ENCODE measurements at places on chromosomes 1 and 21.

GRCh38 chr1:168893359-168893801 lies 164.4 kb upstream of the DPT start:
- no peak for DNase-seq

GRCh38 chr21:32916522-32917099 lies 109.1 kb upstream of the OLIG2 start:
- DNase-seq: peak; percentile 19

GRCh38 chr1:175314300-175314699 lies 121.7 kb upstream of the KIAA0040 start:
- no peak for DNase-seq

GRCh38 chr1:160256396-160257046 lies 5.8 kb downstream of the DCAF8 start:
- peak; percentile 18 for DNase-seq

- no peak for DNase-seq
Observed at GRCh38 chr1:174352883-174353608, 94.7 kb upstream of the GPR52 start.

DNA sequence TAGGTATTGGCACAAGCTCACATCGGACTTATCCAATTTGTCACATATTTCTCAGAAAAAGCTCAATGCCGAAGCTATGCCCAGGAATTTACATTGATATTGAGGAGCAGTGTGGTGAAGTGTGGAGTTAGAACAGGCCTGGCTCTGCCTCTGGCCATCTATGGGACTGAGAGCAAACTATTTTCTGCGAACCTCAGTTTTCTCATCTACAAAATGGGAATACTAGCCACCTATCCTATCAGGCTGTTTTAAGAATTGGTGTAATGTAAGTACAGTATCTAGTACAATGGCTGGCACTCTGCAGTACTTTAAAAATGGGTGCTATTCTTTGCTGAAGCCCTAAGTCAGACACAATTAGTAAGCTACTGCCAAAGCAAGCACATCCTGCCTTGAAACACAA lies 47.2 kb downstream of the ARHGEF11 start:
- no peak for DNase-seq

DNA sequence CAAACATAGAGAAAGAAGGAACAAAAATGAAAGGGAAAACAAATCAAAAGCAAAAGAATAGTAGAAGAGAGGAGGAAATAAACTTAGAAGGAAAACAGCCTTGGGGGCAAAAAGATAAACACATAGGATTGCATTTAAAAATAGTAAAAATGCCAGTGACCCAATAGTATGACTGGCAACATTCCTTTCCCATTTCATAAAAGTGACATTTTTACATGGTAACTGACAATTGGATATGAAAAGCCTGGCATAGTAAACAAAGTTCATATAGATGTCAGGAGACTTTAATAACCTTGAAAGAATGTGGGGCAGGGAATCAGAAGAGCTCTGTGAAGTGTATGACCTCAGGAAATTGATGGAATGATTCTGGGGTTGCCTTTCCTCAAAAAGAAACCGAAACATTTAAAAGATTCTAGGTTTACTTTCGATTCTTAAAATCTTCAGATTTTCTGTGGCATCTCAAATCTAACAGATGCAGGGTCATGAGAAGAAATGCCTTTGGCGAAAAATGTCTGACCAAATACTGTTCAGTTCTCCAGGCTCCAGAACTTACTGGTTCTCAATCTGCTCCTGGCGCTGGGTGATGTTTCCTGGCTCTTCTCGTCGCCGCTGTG lies 33.7 kb downstream of the SPTA1 start:
- DNase-seq: no peak

DNA sequence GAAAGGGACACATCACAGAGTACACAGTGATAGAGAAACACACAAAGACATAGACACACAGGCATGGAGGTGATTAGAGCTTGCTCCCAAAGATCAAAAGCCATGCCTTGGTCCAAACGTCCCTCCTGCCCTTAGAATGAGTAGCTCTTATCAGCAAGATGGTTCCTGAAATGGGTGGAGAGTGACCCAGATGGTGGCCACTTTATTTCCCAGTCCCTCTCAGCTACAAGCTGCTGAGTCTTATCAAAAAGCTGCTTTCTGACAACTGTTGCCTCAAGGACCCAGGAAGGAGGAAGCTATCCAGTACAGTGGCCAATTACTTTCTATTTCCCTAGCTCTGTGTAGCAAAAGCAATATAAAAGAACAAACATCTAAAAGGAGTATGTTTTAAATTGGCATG lies 7.7 kb upstream of the CLCA1 start:
- DNase-seq: no peak

DNA sequence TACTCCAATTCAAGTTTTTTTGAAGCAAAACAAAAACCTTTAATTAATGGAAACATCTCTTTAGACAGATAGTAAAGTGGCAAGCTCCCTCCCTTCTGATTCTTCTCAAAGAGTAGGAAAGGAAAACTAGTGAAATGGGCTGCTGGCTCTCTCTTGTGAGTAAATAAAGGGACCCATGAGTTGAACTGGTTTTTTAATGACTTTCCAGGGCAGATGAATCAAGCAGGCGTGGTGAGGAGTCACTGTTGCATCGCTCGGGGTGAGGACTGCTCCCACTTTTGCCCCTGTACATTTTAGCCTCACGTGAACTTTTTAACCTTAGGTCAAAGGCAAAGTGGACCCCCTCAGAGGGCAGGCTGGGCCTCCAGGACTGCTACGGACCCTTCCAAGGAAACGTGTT lies 64.8 kb downstream of the ABCA4 start:
- no peak for DNase-seq

DNA sequence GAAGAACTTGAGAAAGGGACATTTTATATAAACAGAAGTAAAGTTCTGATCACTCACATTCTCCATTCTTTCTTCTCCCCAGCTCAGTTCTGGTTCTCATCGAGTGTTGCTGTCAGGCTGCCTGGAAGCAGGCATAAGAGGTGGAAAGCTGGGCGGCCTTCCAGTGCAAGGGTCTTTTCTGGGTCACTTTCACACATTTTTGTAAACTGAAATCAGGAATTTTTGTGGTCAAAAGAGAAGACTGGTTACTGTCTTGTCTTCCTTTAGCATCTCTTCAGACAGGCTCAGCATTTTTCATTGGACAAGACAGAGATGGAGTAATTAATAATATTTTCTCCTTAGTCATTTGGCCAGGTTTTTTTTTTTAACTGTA lies 93.7 kb downstream of the CTH start:
- DNase-seq: peak; percentile 47

DNA sequence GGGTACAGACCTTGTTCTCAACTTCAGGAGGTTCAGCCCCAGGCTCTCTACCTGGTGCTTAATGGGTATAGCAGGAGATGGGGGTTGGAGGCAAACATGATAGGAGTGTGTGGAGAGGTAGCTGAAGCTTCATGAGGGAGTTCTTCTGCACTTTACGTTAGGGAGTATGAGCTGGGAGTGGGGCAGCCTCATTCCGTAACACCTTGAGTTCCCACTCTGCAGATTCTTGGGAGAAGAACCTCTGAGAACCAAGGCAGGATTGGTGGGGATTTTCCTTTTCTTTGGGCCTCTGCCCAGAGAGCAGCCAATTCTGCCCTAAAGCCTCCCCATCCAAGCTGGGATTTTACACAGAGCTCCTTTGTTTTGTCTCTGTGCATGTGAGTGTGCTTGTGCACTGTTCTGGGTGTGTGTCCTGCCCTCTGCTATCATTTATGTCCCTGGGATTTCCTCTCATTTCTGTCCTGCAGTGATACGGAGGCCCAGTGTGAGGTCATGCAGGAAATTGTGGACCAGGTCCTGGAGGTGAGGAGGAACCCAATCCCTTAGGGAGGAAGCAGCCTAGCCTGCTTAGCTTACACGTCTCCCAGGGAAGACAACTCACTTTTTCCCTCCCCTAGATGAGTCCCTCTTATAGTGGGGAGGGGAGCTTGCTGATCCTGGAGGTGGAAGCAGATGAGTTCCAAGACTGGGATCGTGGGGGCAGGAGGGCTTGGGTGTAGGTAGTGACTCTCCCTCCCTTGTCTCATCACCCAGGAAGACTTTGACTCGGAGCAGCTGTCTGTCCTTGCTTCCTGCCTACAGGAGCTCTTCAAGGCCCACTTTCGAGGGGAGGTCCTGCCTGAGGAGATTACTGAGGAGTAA lies 11.6 kb upstream of the SLC27A3 start:
- DNase-seq: no peak

GRCh38 chr1:187952446-187952845 lies 1123.7 kb downstream of the PLA2G4A start:
- no peak for DNase-seq

- DNase-seq: no peak
Observed at GRCh38 chr1:246519514-246519913, 12.4 kb upstream of the SMYD3 start.

DNA sequence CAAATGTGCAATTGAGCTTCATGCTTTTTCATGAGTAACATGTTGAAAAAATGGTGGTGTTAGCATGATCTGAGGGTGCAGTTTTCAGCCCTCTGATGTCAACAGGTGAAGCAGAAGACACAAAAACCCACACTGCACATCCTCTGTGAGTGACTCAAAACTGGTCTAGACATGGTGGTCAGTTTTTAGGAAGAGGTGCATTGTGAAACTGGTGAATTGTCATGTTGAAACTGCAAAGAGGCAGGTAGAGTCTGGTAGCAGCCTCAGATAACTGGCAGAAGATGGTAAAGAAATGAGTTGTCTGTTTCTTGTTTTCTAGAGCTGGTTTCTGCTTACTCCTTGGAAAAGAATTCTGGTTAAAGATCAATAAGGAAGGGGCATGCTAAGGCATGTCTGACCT lies 97.3 kb upstream of the HMCN1 start:
- no peak for DNase-seq

DNA sequence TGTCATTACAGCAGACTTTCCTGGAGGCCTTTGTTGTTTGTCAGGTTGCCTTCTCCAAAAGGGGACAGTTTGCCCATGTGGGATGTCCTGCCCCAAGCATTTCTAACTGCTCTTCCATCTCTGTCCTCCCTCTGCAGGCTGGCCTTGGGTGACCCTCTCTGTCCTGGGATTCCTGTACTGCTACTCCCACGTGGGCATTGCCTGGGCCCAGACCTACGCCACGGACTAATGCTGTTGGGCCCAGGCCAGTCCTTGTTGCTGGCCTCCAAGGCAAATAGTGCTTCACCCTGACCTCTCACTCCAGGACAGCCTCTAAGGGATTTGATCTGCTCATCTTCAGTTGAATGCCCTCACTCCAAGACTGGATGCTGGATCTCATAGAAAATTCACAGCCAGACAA lies 345.4 kb downstream of the HHAT start:
- no peak for DNase-seq

DNA sequence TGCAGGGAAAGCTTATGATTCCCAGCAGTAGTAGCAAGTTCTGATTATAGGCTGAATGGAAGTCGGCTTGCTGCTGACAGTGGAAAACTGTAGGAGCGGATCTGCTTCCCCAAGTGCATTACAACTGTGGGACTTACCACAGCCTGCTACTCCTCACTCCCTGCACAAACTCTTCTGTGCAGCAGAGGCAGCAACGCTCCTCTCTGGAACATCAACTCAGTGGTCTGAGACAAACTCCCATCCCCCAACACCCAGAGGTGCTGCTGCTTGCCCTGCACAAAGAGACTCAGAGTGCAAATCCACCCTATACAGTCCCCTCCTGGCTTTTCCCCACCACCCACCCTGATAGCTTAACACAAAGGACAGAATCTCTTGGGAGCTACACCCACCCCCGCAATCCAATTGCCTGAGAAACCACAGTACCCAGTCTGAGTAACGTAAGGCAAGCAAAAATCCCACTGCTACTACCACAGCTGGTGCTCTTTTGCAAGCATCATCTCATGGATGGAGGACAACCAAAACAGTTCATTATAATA lies 1455.2 kb downstream of the AMY1C start:
- DNase-seq: no peak

- DNase-seq: no peak
Observed at GRCh38 chr1:171455967-171456366, 29.4 kb upstream of the PRRC2C start.

DNA sequence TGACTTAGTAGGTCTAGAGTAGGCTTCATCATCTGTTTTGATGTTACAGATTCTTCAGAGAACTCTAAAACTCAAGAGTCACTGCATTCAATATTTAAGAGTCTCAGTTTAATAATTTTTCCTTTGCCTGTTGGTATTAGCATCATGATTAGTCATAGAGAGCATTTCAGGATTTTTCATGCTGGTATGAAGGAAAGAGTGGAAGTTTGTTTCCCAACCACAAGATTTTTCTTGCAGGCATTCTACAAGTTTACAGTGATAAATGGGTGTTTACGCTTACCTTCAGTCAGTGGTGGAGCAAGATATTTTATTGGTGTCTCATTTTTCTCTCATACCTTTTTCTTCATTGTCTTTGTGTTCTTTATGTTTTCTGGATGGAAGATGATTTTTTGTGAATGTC lies 58.4 kb upstream of the MYOCOS start:
- no peak for DNase-seq

DNA sequence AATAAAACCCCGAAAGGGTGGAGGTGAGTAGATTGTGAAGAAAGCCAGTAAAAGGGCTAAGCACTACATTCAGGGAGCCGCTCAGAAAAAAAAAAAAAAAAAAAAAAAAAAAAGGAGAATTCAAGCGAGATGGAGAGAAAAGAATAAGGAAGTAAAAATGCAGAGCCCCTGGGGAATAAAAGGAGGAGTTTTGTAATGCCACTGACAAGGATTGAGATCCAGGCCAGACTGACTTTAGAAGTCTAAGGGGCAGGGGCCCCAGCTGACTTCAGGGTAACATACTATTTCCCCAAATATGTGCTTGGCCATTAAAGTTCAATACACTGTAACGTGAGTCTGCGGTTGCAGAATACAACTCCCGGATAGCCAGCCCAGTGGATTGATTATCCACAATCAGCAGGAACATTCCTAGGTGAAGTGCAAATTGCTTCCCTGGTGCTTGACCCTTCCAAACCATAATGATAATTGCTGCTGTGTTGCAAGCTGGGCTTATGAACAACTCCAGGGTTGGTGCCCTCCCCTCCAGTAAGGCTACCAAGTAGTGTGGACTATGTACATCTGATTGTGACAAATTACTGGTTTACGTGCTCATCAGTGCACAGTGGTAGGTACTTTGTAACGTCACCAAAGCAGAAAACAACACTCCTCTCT lies 30.7 kb upstream of the RRP15 start:
- no peak for DNase-seq

DNA sequence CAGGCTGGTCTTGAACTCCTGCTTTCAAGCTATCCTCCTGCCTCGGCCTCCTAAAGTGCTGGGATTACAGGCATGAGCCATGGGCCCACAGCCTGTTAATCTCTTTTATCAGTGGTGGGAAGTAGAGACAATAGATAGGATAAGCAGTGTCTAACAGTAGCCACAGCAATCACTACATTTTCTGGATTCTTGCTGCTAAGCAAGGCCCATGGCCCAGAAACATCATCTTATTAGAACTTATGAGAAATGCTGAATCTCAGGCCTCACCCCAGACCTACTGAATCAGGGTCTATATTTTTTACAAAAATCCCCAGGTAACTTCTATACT lies 29.7 kb downstream of the IGFN1 start:
- DNase-seq: no peak

- DNase-seq: no peak
Observed at GRCh38 chr1:3263790-3264189, 190.7 kb upstream of the ARHGEF16 start.

- no peak for DNase-seq
Observed at GRCh38 chr1:43506233-43506632, 24.4 kb upstream of the PTPRF start.

GRCh38 chr1:118902711-118903191 lies 85.4 kb downstream of the TBX15 start:
- no peak for DNase-seq

GRCh38 chr1:6953907-6954364 lies 168.7 kb downstream of the CAMTA1 start:
- no peak for DNase-seq
